ENCODE measurements at places on chromosomes 11 and 22.

DNA sequence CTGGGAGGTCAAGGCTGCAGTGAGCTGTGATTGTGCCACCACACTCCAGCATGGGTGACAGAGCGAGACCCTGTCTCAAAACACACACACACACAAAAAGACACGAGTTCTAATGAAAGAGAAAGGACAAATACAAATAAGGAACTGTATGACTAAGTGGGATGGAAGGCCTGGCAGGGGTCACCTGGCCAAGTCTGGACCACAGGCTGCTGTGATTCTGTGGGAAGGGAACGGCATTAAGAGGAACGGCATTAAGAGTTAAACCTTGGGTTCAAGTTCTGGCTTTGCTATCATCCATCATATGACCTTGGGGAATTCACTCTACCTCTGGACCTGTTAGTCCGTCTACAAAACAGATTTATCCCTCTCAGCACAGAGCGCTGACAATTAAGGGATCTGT, 47.7 kb downstream of the LRFN4 start:
- DNase-seq: no peak

GRCh38 chr11:5258543-5259262, 4.1 kb upstream of the HBG2 start:
- DNase-seq: no peak

DNA sequence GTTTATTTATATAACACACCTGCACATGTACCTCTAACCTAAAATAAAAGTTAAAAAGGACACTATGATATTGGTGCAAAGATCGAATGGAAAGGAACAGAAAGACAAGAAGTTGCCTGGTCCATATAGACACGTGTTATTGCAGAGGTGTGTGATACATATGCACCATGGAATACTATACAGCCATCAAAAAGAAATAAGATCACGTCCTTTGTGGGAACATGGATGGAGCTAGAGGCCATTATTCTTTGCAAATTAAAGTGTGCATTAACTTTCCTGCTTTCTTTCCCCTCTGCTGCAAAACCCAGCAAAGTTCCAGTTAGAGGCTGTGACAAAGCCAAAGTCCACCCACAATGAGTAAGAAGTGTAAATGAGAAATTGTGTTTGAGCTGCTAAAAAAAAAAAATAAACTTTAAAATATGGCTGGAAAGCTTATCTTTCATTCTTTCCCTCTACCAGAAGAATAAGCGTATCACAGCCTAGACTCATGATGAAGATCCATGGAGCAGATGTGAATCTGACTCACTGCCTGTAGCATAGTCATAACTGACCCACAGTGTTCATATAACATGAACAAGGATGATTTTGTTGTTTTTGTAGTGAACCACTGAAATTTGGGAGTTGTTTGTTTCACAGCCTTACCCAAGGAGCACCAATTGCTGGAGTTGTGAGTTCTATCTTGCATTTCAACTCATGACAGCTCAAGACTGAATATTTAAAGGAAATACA, 9.6 kb downstream of the OR52K1 start:
- DNase-seq: no peak

GRCh38 chr22:35852076-35852475, 134.4 kb downstream of the APOL5 start:
- DNase-seq: no peak

GRCh38 chr11:128448200-128448886, 139.0 kb downstream of the ETS1 start:
- no peak for DNase-seq
